GM12878 (cell line): ENCODE measurements at places on chromosomes 13 and 19. TPM values are rescaled to one million over a fixed set of nuclear protein-coding genes. Genes with fewer than 3 reads are reported as not detected.

GRCh38 chr19:47497050-47497766, 13.2 kb upstream of the KPTN start:
- no peaks in the 10 kb centered on the region for H3K4me1 ChIP-seq
- no peak overlapping the region for H3K27ac ChIP-seq
- no peaks in the 10 kb centered on the region for H3K27me3 ChIP-seq
- peaks cover 38% of the 10 kb centered on the region for H3K36me3 ChIP-seq

KRTDAP gene
- not detected in 2 replicates for polyA plus RNA-seq

DNA sequence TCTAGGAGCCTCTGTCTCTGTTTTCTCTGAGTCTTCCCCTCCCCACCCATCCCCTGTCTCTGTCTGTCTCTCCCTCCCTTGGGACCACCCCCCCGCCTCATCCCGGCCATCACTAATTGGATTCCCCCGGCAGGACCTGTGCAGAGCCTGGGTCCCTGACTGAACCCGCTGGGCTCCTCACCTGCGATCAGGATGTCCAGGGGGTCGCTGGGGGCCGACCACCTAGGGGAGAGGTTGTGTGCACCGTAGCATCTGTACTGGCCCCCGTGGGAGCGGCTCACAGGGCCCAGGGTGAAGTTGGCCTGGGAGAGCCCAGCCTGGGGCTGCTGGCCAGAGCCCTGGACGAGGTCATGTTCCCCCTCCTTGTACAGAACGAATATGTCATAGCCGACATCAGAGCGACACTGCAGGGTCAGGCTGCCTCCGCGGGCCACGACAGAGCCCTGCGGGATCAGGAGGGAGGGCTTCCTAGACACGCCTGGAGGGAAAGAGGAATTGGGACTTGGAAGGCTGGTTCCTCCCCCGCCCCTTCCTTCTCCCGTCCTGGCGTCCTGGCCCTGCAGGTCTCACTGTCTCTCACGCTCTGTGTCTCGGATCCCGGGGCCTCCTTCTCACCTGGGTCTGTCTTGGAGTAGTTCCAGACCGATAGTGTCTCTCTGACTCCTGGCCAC, 1.8 kb downstream of the LILRB5 start:
- no peaks in the 10 kb centered on the region for H3K4me1 ChIP-seq
- DNase-seq, result no peak
- no peak overlapping the region for H3K4me3 ChIP-seq

ZNF723 gene
- polyA plus RNA-seq, result not detected in 2 replicates

DNA sequence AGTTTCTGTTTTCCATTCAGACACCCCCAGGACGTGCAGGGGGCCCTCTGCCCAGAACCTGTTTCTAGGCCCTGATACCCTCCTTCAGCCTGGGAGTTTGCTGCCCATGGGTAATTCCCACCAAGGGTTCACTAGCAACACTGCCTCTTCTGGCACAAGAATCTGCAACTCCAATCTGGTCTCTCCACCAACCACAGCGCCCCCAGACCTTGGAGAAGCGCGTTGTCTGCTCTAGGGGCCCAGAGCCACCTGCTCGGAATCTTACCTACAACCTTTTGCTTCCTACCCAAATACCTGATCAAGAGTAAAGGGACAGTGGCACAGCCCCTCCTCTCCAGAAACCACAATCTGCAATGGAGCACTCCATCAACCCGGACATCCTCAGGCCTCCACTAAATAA, 763 bp downstream of the ZNF180 start:
- no peak for DNase-seq
- peak overlapping the region; percentile 81 for H3K27ac ChIP-seq
